Bone marrow (tissue), 2 donors: ENCODE measurements at places on chromosomes 5 and 9.

- DNase-seq = no peak
Observed at GRCh38 chr9:116287721-116288120, 134.1 kb downstream of the PAPPA start.

DNA sequence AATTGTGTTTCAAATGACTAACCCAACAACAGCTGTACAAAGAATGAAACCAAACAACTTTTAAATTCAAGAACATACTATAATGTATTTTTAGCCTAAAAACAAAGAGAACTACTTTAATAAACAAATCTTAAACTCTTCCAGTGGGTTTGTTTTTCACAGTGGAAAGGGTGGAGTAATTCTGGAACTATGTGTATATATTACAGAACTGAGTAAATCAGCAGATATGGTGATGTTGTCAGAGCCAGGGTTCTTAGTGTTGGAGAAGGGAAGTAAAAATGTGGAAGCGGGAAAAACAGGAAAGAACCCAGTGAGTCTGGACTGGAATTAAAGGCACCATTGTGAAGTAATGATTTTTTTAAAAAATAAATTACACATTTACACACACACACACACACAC, 144.9 kb downstream of the CDK5RAP2 start:
- no peak for DNase-seq

DNA sequence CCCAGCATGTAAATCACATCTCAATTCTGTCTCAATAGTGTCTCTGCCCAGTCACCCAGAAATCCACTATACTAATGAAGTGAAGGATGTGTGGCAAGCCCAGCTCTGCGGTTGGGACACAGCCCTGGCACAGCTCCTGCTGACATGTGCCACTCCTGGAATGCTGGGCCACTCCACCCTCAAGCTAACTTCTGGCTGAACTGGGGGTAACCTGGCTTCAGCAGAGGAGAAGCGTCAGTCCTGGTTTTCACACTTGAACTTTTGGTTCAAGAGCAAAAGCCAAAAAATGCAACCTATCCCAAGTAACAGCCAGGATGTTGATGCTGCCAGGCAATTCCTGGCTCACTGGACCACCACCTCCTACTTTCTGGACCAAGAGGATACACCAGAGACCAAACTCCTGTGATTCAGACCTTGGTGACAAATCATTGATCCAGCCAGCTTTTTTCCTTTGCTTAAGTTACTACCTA, 86.4 kb downstream of the ARRDC3 start:
- DNase-seq = no peak

DNA sequence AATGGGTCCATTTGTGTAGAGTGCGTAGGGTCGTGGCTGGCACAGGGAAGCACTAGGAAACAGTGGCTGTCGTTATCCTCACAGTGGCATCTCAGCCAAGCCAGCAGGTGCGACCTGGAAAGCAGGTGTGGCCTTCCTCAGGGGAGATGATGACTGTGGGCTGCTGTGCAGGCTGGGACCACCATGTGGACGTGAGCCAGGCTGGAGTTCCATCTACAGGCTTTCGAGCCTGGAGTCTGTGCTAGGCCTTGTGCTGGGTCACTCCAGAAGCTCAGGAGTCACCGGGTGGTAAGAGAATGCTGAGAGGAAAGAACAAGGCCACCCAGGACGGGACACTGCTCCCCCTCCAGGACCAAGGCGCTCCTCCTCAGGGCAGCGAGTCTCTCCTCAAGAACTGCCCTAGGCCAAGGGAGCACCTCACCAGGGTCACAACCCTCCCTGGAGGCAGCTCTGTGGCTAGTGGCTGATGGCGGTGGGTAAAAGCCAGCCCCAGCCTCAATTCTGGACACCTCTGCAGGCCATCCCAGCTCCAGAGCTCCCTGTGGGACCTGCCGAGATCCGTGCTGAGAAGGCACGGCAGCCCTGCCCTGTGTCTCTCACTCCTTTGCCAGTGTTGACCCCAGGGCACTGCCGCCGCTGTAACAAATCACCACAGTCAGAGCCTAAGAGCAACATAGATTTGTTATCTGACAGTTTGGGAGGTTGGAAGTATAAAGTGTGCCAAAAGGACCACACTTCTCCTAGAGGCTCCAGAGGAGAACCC, 36.0 kb downstream of the WHRN start:
- no peak for DNase-seq

GRCh38 chr9:86308687-86309086, 26.3 kb upstream of the ISCA1 start:
- DNase-seq = no peak

- no peak for DNase-seq
Observed at GRCh38 chr5:124053340-124053739, 541.4 kb downstream of the CSNK1G3 start.

GRCh38 chr5:129405222-129405621, 54.9 kb upstream of the ADAMTS19 start:
- DNase-seq = no peak

- DNase-seq = no peak
Observed at GRCh38 chr5:37806016-37806415, 33.8 kb downstream of the GDNF start.
